Stimulated activated CD8-positive, alpha-beta memory T cell treated with anti-CD3 and anti-CD28 coated beads, Interleukin-2, amount 100 ng/mL, for 1 hour (primary cell): ENCODE measurements at places on chromosomes 2 and 18.

DNA sequence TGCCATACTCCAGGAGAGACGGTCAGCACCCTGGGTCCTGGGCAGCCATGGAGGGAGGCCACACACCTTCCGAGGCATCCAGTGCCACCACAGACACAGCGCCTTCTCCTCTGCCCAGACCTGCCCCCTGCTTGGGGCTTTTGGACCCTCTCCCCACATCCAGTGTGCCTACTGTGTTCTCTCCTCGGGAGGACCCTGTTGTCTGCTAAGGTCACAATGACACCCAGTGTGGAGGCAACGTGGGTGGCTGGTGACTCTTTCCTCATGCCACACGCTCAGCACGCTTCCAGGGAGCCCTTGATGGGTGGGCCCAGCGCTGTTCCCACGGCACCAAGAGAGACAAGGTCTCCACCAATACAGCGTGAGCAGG, 251.9 kb downstream of the EIPR1 start:
- DNase-seq: no peak

DNA sequence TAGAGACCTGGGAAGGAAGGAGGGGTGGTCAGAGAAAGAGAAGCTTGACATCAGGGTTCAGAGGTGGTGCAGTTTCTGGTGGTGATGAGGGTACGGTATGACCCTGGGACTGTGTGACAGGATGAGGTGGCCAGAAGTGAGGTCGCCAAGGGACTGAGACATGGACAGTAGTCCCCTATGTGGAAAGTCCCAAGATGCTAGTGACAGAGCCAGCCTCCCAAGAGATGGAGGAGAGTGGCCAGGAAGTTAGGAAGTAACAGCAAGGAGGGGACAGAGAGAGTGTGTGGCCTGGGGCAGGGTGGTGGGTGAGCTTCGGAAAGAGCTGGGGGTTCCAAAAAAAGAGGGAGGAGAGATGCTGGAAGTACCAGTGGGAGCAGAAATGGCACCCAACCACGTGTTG, 66.0 kb downstream of the SMAD7 start:
- no peak for DNase-seq

DNA sequence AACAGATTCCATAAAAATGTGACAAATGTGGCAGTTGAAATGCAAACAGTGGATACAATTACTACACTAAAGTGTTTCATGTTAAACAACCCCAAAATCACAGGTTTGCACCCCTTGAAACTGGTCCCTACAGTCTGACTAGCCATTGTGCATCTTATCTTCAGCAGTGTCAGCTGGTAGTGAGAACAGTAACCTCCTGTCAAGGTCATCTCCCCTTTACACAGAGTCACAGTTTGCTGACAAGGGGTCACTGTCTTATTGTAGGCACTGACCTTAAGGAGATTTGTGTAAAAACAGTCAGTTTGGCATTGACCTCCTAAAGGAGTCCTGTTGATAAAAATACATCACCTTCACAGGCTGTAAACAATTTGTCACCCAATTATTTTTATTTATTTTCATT, 37.3 kb upstream of the TTC21B start:
- no peak for DNase-seq

DNA sequence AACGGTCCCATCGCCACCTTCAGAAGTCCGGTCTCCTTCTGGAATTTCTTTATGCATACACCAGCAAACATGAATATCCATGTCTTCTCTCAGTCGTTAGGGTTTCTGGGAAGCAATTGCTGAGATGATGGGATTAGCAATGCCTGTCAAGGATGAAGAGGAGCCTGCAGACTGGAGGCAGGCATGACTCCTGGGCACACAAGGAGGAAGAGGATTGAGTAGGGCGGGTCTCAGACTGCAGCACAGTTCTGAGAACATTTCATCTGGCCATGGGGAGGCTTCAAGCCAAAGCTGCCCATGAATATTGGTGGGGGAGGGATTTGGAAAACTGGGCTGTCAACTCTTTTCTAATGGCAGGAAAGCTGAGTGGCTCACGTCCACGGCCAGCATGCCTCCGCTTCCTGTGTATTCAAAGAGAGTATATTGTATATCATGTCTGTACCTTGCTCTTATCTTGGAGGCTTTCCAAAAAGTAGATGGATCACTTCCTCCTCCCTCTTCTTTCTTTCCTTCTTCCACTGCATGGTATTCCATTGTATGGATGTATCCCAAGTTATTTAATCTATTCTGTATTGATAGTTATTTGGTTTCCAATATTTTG, 24.5 kb downstream of the MC2R start:
- DNase-seq: no peak

- no peak for DNase-seq
Observed at GRCh38 chr2:141109633-141110032, 1021.2 kb downstream of the LRP1B start.

DNA sequence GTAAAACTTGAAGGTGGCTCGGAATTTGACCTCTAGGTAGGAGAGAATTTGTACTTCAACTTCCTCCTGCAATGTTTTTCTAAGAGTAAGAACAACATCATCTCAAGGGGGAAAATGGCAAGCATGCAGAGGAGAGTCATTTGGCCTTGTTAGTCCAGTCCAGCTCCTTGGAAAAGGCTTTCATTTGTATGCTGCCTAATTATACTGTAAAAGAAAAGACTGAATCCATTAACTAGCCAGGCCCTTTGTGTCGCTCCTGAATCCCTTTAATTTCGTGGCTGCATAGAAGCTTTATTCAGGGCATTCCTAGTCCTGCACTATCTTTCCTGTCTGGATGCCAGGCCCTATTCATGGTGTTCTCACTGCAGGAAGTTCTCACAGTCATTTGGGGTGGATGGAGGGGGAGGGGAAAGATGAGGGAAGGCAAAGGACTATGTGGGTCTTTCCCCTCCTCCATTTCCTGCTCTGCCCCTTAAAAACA, 36.0 kb downstream of the PHLPP1 start:
- DNase-seq: no peak

DNA sequence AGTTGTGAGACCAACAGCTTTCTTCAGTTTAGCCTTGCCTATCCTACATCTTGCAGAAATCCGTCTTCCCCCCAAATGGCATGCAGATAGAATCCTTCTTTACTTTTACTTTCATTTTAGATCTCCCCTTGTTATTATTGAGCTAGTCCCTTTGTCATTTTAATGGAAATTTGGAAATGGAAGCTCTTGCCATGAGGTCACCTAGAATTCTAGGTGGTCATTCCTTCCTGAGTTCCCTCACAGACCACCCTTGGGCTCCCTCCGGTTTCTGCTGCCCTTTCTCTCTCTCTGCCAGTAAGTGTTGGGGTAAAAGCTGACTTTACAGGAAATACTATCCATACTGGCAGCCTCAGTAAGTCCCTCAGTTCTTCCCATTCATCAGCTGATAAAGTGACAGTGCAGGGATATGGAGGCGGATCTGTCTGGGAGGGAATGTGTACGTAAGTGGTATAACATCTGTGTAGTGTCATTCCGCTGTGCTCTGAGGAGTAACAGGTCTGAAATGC, 30.2 kb downstream of the ARHGAP25 start:
- DNase-seq: no peak

DNA sequence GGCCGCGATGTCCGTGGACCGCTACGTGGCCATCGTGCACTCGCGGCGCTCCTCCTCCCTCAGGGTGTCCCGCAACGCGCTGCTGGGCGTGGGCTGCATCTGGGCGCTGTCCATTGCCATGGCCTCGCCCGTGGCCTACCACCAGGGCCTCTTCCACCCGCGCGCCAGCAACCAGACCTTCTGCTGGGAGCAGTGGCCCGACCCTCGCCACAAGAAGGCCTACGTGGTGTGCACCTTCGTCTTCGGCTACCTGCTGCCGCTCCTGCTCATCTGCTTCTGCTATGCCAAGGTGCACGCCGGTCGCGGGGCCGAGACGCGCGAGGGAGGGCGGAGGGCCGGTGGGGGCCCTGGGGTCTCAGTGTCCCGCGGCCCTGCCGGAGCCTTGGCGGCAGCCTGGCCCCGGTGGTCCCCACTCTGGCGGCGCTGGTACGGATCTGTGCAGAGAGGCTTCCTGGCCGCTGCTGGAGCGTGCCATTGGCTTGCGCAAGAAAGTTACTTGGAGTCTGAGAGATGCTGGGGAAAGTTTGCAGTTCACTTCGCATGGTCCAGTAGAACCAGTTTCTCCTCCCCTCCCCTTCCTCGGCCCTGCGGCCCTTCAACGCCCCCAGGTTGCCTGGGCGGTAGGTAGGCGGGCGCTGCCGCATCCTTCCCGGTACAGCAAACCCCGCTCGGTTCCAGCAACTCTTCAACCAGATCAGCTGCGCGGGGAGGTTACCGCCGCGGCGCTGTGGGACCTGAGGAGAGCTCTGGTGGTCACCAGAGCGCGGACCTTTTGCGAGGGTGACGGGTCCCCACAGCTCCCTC, 1.5 kb downstream of the GALR1 start:
- no peak for DNase-seq

GRCh38 chr2:41622301-41622700, 425.5 kb upstream of the PKDCC start:
- DNase-seq: no peak

DNA sequence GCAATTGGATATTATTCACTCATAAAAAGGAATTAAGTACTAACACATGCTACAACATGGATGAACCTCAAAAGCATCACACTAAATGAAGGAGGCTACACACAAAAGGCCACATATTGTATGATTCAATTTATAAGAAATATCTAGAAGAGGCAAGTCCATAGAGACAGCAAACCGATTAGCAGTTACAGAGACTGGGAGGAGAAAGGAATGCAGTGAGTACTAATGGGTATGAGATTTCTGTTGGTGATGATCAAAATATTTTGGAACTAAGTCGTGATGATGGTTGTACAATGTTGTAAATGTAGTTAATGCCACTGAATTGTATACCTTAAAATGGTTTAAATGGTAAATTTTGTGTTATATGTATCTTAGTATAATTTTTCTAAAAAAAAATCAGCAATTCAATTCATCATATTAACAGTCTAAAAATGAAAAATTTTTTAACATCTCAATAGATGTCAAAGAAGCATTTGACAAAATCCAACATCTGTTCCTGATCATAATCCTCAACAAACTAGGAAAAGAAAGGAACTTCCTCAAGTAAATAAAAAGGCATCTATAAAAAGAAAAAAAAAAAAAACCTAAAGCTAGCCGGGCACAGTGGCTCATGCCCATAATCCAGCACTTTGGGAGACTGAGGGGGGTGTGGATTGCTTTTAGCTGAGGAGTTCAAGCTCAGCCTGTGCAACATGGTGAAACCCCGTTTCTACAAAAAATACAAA, 98.1 kb downstream of the TGIF1 start:
- no peak for DNase-seq

DNA sequence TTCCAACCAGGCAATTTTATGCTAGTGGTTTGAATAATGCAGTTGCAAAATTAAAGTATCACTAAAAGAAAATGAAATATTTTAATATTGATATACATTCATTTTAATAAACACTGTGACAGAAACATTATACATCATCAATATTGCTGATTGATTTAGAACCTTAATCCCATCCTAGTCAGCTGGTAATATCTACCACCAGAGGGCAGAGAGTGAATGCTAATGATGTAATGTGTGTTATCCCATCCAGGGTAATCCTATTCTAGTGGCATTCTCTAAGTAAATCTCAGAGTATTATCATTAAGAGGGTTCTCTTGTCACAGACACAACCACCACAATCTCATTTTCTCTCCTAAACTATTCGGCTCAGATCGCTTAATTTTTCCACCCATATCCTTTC, 477.4 kb downstream of the CPS1 start:
- DNase-seq: no peak

GRCh38 chr2:111121828-111122630, 1.3 kb downstream of the BCL2L11 start:
- peak; percentile 66 for DNase-seq

DNA sequence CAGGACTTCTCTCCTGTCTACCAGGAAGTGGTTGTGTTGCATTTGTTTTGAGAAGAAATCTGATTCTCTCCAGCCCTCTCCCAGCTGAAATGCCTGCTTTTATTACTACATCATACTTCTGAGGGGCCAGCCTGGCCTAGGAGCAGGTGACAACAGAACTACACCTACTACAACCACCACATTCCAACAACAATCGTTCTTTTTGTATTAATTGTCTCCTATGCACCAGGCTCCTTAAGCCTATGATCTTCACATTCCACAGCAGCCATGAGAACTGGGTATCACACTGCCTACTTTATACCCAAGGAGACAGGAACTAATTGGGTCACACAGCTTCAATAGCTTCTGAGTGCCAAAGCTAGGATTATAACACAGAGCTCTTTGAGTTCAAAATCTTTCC, 167.7 kb downstream of the TDRD15 start:
- no peak for DNase-seq

DNA sequence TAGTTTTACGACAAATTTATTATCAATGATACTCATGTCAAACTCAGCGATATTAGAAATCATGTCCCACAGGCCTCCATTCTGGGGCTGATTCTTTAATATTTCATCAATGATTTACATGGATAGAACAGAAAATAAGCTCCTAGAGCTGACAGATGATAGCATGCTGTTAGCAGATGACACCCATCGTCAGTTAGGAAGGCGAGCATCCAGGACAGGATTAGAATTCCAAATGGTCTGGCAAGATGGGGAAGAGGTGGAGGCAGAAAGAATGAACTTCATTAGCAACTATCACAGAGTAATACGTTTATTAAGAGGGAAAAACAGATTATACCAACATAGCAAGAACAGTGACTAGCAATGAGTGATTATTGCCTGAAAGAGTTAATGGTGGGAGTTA, 46.2 kb upstream of the ACVR1 start:
- DNase-seq: no peak

- no peak for DNase-seq
Observed at GRCh38 chr18:62138461-62139235, 48.2 kb downstream of the PIGN start.

GRCh38 chr2:164737612-164738081, 104.0 kb downstream of the COBLL1 start:
- no peak for DNase-seq

DNA sequence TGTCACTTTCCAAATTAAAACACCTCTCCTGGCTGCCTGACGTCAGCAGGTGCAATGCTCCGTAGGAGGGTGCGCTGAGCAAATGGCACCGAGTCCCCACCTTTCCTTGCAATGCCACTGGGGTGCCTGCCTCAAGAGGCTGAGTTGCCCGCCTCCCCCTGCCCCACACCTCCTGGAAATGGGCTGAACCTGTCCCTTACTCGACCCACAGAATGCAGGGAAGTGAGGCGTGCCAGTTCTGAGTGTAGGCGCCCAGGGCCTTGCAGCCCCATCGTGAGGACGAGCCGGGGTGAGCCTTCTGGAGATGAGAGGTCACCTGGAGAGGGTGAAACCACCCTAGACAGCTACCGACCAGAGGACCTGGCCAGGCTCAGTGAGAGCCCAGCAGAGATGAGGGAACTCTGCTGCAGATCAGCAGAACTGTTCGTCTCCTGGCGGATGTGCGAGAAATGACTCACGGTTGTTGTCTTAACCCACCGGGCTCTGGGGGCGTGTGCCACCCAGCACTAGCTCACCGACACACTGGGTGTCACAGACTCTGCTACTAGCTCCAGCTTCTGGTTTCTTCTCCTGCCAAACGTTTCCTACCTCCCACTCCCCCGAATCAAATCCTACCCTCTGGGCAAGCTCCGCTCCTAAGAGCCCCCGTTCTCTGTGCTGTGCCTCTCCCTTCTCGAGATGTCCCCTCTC, 168.7 kb upstream of the HDAC4 start:
- no peak for DNase-seq
